Articular chondrocyte of knee joint (primary cell): ENCODE measurements at places on chromosomes 1 and 21. TPM values are rescaled to one million over a fixed set of nuclear protein-coding genes. Genes with fewer than 3 reads are reported as not detected.

The KMO gene
- total RNA-seq, result 0.32 TPM in 1 of 2 replicates, not detected in the other

The LDLRAD2 gene
- 0.39 TPM in 1 of 2 replicates, not detected in the other for total RNA-seq

The LIN28A gene
- not detected in 2 replicates for total RNA-seq

The NR1I3 gene
- not detected in 2 replicates for total RNA-seq

The CDK18 gene
- 0.76 and 1.7 TPM in 2 replicates for total RNA-seq

The ZC3H12A gene
- 8.9 and 10.6 TPM in 2 replicates for total RNA-seq

The ZBTB40 gene
- 12.0 and 17.4 TPM in 2 replicates for total RNA-seq

The FCRL5 gene
- total RNA-seq, result not detected in 2 replicates

The SGIP1 gene
- total RNA-seq, result 2.2 and 12.8 TPM in 2 replicates

The ADORA3 gene
- total RNA-seq, result not detected in 2 replicates

The ANKRD65 gene
- 1.7 and 2.9 TPM in 2 replicates for total RNA-seq

The HAX1 gene
- total RNA-seq, result 117 and 124 TPM in 2 replicates

The NTNG1 gene
- 0.26 and 2.7 TPM in 2 replicates for total RNA-seq

The F3 gene
- total RNA-seq, result 28.9 and 45.0 TPM in 2 replicates

The CXADR gene
- under 0.01 TPM in 1 of 2 replicates, not detected in the other for total RNA-seq

The HEATR1 gene
- 47.0 and 59.2 TPM in 2 replicates for total RNA-seq

The CCDC27 gene
- not detected in 2 replicates for total RNA-seq

The HAPLN2 gene
- total RNA-seq, result not detected in 2 replicates

The NRDC gene
- 76.5 and 86.9 TPM in 2 replicates for total RNA-seq

The REN gene
- not detected in 2 replicates for total RNA-seq

The C4BPB gene
- not detected in 2 replicates for total RNA-seq

The SPATA45 gene
- total RNA-seq, result 0.39 TPM in 1 of 2 replicates, not detected in the other

The PLPPR5 gene
- total RNA-seq, result not detected in 2 replicates

The CATSPER4 gene
- not detected in 2 replicates for total RNA-seq

The RAB25 gene
- total RNA-seq, result 0.13 TPM in 1 of 2 replicates, not detected in the other

The OR10K1 gene
- total RNA-seq, result not detected in 2 replicates

The TNNT2 gene
- not detected in 2 replicates for total RNA-seq

The PLEKHN1 gene
- total RNA-seq, result 0.76 and 0.91 TPM in 2 replicates

The SIM2 gene
- total RNA-seq, result 5.2 and 8.4 TPM in 2 replicates

The CFHR3 gene
- 0.11 TPM in 1 of 2 replicates, not detected in the other for total RNA-seq

The GBP3 gene
- 48.4 and 59.2 TPM in 2 replicates for total RNA-seq
